ENCODE measurements at places on chromosomes 6 and 20.

DNA sequence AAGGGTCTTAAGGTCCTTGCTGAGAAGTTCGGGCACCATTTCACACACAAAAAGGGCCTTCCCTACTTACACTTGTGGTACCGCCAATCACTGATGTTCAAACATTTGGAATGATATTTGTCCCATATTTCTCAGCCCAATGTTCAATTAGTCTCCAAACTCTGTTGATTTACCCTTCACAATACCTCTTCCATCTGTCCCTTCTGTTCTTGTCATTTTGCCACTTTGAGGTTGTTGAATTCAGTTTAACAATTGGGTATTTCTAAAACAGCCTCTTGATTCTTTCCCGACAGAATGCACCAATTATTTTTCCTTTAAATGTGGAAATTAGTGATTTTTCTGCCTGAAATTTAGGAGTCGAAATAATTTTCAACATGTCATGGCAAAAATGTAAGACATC, 46.2 kb downstream of the NOX3 start:
- DNase-seq, result no peak

DNA sequence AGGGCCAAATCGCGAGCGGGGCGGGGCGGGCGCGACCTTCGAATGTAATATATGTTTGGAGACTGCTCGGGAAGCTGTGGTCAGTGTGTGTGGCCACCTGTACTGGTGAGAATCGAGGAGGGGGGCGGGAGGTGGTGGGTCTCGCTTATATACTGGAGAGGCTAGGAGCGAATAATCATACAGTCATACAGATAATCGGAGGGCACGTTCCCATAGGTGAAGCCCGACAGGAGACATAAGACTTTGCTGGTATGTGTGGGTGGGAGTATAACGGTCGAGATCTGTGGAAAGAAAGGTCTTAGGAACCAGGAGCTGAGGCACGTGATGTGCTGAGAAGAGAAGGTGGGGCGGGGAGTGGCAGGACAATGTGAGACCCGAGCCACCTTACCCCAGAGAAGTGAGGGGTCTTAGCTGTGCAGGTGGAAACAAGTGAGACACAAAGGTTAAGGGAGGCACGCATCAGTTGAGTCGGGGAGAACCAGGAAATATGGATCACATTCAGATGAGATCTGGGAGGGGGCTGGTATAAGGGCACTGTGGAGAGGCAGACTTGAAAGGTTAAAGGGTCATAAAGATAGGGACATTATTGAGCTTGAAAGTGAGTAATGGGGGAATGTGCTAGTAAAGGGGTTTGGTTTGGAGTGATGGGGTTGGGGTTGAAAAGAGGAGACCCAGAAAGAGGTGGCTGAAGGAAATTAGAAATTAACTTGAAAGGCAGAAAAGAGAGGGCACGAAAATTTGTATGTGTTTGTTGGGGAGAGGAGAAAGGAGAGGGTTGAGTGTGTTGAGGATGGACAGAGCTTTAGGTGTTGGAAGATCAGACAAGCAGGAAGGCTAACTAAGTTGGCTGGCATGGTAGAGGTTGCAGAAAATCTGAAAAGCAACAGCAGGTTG, 589 bp downstream of the RNF5 start:
- no peak for DNase-seq

DNA sequence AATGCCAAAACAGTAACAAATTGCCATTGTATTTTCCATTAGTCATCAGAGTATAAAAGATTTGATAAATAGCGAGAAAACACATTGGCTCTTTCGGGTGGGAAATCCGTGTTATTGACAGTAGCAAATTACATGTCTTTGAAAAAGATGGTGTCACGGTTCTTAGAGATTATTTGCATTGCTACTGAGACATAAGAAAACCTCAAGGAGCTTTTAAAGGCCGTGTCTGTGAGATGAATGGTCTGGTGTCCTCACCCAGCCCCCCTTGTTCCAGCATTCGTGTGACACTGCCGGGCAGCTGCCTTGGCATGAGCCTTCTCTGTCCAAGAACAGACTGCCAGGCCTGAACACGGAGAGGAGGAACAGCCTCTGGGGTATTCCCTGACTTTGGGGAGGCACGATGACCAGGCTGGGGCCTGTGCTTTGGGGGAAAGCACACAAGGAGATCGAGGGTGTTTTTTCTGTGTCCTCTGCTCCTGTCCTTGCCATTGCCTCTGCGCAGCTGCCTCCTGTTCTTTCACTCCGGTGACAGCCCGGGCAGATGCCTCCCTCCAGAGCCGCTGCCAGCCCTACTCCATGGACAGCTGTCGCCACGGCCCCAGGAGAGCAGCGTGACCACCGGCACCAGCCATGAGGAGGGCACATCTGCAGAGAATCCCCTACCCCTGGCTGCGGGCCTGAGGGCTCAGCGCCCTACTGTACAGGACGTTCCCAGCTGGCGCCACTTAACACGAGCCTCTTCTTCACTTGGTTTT, 167.7 kb upstream of the CDYL start:
- DNase-seq, result no peak

- no peak for DNase-seq
Measured at GRCh38 chr6:154106251-154106650, 67.2 kb downstream of the OPRM1 start.

DNA sequence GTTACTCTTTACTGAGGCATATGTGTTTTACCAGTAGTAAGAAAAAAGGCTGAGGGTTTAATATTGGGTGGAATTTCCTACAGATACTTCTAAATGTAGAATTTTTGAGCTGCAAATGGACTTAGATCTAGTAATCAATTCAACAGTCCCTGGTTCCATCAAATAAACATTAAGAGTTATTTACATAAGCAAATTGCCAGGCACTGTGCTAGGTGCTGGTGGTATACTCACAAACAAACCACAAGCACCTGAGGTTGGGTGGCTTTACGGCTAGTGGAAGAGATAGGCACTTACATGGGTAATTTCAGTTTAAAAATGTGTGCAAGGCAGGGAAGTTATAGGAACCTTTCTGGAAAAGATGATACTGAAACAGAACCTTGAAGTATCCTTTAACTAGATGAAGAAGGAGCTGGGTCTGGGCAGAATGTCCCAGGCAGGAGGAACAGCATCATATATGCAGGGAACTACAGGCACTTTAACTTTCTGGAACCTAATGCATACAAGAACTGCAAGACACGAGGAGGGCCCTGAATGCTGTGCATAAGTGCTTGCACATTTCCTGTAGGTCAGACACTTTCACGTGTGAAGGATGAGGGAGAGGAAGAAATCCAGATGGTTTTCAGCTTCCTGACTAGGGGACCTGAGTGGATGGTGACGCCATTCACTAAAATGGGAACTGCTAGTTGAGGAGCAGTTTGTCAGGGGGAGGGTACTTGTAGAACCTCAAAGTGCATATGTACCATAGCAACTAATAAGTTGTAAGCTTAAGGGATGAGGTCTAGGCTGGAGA, 4.5 kb downstream of the CCN6 start:
- DNase-seq, result no peak

DNA sequence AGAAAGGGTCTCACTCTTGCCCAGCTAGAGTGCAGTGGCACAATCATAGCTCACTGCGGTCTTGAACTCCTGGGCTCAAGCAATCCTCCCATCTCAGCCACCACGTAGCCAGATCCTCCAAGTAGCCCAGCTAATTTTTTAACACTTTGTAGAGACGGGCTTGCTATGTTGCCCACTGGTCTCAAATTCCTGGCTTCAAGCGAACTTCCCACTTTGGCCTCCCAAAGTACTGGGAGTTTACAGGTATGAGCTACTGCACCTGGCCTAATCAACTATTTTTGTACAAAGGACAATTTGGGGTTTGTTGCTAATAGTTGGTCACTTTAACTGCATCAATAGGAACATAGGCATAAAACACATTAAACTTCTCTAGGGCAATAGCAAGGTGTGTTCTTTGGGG, 29.9 kb upstream of the SYNCRIP start:
- DNase-seq, result no peak

- no peak for DNase-seq
Measured at GRCh38 chr6:150491131-150491810, 108.4 kb upstream of the PLEKHG1 start.

DNA sequence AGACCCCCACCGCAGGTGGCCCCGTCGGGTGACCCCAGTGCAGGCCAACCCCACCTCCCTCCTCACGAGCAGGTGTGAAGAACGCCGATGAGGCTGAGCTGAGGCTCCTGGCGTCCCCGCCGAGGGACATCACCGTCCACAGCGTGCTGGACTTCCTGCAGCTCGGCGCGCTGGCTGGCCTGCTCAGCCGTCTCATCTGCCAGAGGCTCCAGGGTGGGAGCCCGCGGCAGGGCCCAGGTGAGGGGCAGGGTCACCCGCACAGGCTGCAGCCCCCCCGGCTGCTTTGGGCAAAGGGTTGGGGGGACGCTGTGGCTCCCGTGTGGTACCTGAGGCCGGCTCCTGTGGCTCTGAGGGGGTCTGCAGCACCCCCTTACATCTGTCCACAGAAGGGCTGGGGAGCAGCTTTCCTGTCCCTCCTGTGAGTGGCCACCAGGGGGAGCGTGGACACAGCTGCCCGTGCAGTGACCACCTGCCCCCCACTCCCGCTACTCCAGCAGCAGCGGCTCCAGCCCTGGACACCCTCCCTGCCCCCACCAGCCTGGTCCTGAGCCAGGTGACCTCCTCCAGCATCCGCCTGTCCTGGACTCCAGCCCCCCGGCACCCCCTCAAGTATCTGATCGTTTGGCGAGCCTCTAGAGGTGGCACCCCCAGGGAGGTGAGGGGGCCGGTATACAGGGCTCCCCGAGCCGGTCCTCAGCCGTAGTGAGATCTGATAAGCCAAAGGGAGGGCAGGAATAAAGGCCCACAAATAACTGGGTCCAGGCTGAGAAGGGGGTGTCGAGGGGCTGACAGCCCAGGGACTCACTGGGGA, 16.5 kb downstream of the COL20A1 start:
- no peak for DNase-seq

DNA sequence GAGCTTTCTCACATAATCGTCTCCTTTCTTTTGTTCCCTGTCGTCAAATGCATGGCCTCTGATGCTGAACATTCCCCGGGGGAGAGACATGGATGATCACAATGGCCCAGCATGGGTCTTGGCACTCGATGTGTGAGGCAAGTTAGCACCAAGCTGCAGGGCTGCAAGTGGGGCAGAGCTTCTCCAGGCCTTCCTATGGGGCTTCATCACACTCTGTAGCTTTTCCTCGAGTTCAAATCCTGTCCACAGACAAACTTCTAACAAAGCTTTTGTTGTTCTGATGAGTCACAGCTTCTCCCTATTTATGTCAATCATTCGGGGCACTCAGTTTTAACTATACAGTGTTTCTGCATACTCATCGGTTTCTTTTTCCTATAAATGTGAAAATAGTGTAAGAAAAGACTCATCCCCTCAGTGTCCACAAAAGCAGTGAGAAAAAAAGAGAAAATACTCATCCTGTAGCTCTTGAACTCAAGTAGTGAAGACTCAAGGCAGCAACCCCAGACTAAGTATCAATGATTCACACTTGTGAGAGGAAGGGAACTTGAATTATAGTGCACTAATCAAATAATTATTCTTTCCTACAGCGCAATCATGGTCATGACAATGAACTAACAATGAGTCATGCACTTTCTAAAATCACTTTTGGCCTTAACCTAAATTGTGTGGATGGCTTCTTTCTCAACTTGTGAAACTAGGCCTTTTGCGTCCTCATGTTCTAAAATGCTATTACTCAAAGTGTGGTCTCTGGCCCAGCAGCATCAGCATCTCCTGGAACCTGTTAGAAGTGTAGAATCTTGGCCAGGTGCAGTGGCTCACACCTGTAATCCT, 68.4 kb upstream of the NOX3 start:
- DNase-seq, result no peak

GRCh38 chr6:163352011-163352685, 62.4 kb upstream of the QKI start:
- no peak for DNase-seq

DNA sequence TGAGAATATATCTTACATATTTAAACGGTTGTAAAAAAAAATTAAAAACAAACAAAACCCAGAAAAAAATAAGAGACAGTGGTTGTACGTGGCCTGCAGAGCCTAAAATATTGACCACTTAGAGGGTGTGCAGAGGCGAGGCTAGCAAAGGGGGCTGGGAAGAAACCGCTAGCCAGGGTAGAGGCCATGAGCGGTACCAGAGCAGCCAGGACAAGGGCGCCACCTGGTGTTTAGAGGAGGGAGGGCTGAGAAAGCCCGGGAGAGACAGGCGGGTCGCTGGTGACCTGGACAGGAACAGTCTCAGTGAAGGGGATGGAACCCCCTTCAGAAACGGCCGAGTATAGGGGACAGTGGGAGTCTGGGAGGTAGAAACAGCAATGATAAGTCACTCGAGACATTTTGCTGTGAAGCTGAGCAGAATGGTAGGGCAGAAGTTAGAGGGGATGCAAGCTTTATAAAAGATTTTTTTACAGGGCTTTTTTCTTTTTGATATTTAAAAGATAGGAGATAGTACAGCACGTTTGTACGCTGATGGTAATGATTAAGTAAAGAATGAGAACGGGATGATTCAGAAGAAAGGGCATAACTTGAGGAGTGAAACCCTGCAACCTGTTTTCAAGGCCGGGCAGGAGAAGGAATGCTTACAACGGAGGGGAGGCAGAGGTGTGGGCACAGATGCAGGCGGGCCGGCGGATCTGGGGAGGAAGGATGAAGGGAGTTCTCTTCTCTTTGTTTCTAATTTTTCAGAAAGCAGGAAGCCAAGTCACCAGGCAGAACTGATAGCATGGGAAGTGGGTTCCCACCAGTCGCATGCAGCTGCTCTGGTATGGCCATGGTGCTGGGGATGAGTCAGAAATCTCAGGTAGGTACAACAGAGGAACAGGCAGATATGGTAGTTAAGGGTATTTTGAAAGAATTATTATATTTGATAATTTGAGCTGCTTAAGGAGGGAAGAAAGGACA, 76.2 kb downstream of the FAM229B start:
- peak; percentile 77 for DNase-seq

DNA sequence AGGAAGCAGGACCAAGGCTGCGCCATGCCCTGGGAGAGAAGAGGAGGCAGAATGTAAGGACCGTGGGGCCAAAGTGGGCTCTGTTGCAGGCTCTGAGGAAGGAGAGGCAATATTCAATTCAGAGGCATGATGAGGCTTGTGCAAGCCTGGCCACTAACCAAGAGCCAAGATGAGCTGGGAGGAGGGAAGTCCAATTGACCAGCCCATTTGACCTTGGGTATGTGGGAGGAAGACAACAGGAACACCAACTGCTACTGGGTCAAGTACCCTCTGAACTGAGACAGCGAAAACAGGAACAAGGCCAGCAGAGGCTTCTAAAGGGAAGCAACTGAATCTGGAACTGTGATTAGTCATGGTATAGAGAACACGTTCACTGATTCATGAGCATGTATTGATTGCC, 779.6 kb downstream of the MAFB start:
- DNase-seq, result no peak

DNA sequence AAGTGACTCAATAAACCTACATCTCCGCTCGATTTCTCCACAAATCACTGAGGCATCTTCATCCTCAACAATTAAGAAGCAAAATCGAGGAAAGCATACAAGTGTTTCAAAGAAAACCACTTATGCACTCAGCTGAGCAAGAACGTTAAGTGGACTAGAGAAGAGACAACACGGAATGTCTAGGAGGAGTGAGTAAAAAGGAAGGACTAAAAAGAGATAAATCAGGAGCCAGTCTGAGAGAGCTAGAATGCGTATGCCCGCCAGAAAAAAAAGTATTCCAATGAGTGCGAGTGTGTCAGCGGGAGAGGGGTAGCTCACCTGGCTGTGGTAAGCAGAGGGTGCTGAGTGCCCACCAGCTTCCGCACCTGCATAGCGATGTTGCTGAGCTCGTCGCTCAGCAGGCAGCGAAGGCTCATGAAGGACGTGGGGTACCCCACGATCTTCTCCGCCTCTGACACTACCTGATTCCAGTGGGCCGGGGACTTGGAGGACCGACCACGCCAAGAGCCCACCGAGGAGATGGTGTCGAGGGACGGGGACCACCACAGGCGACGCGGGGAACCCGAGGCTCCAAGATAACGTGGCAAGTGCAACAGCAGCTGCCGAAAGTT, 587 bp downstream of the PDSS2 start:
- DNase-seq, result peak; percentile 31

GRCh38 chr6:25138233-25138933, 140.8 kb upstream of the CARMIL1 start:
- DNase-seq, result peak; percentile 59
